ENCODE measurements at places on chromosomes 1 and 21. TPM values are rescaled to one million over a fixed set of nuclear protein-coding genes. Genes with fewer than 3 reads are reported as not detected.

Gene C1orf21
- total RNA-seq, result 21.8 TPM

Gene ATP1A1
- 255 TPM for total RNA-seq

Gene ORC1
- total RNA-seq, result not detected

Gene LCE1B
- not detected for total RNA-seq

Gene ARF1
- 447 TPM for total RNA-seq

Gene NFASC
- 44.0 TPM for total RNA-seq

Gene TP73
- total RNA-seq, result not detected

Gene CNTN2
- total RNA-seq, result 0.32 TPM

Gene FAM110D
- 60.0 TPM for total RNA-seq

Gene TSNAX
- total RNA-seq, result 15.0 TPM

Gene LINGO4
- not detected for total RNA-seq

Gene IVL
- total RNA-seq, result not detected

Gene TNFRSF4
- total RNA-seq, result 4.8 TPM

Gene TRIM63
- total RNA-seq, result not detected

Gene DNAJC28
- total RNA-seq, result 1.5 TPM

Gene DMRTA2
- total RNA-seq, result not detected

Gene CORT
- total RNA-seq, result not detected

Gene RHD
- total RNA-seq, result not detected

Gene FAM72D
- not detected for total RNA-seq

Gene IGSF3
- 0.64 TPM for total RNA-seq

Gene SPRR2A
- total RNA-seq, result not detected

Gene ABCA4
- not detected for total RNA-seq
